ENCODE measurements at places on chromosomes 7 and 10. TPM values are rescaled to one million over a fixed set of nuclear protein-coding genes. Genes with fewer than 3 reads are reported as not detected.

Gene ACTA2
- 4.7 TPM for total RNA-seq

Gene LEP
- not detected for total RNA-seq

Gene SMKR1
- 1.9 TPM for total RNA-seq

Gene PPP1R17
- 5.0 TPM for total RNA-seq

Gene ZFYVE27
- total RNA-seq, result 68.5 TPM

Gene CCDC146
- 23.5 TPM for total RNA-seq

Gene TFEC
- total RNA-seq, result 0.63 TPM

Gene INA
- 199 TPM for total RNA-seq

Gene CALHM1
- not detected for total RNA-seq

Gene SYT15
- total RNA-seq, result 0.31 TPM

Gene CFAP69
- total RNA-seq, result 9.1 TPM

Gene RPEL1
- total RNA-seq, result not detected

Gene MRC1
- total RNA-seq, result 0.63 TPM

Gene TFAM
- total RNA-seq, result 39.4 TPM

Gene NKX2-3
- total RNA-seq, result not detected

Gene GIMAP7
- total RNA-seq, result 1.6 TPM

Gene TMEM270
- total RNA-seq, result not detected

Gene MSRB2
- total RNA-seq, result 20.3 TPM

Gene TES
- 11.3 TPM for total RNA-seq

Gene GPR158
- 7.8 TPM for total RNA-seq

Gene POR
- 53.5 TPM for total RNA-seq

Gene GARIN1A
- total RNA-seq, result 3.4 TPM

Data from parietal lobe (tissue), 2 donors.